A549 treated with CORT108297 at 1 μM for 4 hours (cell line): ENCODE measurements at places on chromosomes 3 and 15. TPM values are rescaled to one million over a fixed set of nuclear protein-coding genes. Genes with fewer than 3 reads are reported as not detected.

Gene PTH1R
- total RNA-seq: 0.51 to 1.1 TPM (median 0.67 TPM) in 5 replicates

Gene SERPINI2
- not detected in 5 replicates for total RNA-seq

Gene RARRES1
- total RNA-seq: 8.8 to 12.3 TPM (median 9.2 TPM) in 5 replicates

Gene MINAR1
- total RNA-seq: 0.43 to 0.66 TPM (median 0.55 TPM) in 5 replicates

Gene EPB42
- total RNA-seq: not detected in 5 replicates

Gene TJP1
- total RNA-seq: 56.8 to 78.8 TPM (median 66.1 TPM) in 5 replicates

Gene KNL1
- total RNA-seq: 5.1 to 7.9 TPM (median 6.8 TPM) in 5 replicates

Gene SLC4A7
- 10.2 to 26.2 TPM (median 20.4 TPM) in 5 replicates for total RNA-seq

Gene ANKRD63
- total RNA-seq: 0.15 to 0.54 TPM (median 0.29 TPM) in 5 replicates

Gene EPHB1
- total RNA-seq: 0.02 to 0.09 TPM (median 0.06 TPM) in 4 of 5 replicates, not detected in the other

Gene CAV3
- total RNA-seq: 0.14 TPM in 1 of 5 replicates, not detected in the others

Gene TMEM207
- total RNA-seq: not detected in 5 replicates

Gene CCDC13
- 0.25 to 0.51 TPM (median 0.49 TPM) in 5 replicates for total RNA-seq
